ENCODE measurements at places on chromosomes 2 and 18.

- no peak for DNase-seq
Measured at GRCh38 chr2:220847589-220847988, 724.5 kb downstream of the EPHA4 start.

- no peak for DNase-seq
Measured at GRCh38 chr2:120902592-120902991, 166.9 kb downstream of the GLI2 start.

DNA sequence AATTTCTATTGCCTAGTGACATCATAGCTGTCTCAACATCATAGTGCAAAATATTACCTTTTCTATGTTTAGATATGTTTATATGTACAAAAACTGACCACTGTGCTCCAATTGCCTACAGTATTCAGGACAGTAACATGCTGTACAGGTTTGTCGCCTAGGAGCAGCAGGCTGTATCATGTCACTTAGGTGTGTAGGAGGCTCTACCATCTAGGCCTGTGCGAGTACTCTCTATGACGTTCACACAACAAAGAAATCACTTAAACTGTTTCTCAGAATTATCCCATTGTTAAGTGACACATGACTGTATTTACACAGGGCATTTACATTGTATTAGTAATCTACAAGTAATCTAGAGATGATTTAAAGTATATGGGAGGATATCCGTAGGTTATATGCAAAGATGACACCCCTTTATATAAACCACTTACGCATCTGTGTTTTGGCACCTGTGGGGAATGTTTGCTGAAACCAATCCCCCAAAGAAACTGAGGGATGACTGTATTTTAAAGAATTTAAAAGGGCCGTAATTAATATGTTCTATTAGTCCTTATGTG lies 24.7 kb downstream of the IL1R2 start:
- no peak for DNase-seq

DNA sequence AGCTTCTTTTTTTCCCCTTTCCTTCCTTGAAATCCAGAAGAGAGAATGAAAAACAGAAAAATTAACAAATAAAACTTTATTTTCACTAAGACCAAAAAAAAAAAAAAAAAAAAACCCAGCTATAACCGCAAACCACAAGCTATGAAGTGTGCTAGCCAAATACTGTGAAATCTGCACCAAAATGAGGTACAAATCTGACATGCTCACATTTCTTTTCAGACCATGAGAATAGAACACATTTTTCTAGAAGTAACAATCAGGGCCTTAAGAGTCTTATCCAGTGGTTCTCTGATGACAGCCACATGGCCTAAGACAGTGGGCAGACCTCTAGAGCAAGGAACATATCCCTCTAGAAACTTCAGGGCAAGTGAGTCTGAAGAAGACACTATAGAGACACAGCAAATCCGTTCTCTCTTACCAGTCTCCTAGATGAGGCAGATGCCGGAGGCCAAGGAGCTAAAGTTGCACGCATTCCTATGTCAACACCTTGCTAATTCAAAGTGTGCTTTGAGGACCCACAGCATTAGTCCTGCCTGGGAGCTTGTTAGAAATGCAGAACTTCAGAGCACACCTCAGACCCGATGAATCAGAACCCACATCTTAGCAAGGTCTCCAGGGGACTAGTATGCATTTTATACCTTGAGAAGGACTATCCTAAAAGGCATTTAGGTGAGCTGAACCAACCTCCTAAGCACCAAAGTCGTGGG lies 317.1 kb downstream of the MYCN start:
- DNase-seq = no peak

- DNase-seq = no peak
Measured at GRCh38 chr2:241443486-241444223, 64.7 kb downstream of the STK25 start.

- no peak for DNase-seq
Measured at GRCh38 chr2:145157036-145157675, 637.2 kb upstream of the ZEB2 start.

DNA sequence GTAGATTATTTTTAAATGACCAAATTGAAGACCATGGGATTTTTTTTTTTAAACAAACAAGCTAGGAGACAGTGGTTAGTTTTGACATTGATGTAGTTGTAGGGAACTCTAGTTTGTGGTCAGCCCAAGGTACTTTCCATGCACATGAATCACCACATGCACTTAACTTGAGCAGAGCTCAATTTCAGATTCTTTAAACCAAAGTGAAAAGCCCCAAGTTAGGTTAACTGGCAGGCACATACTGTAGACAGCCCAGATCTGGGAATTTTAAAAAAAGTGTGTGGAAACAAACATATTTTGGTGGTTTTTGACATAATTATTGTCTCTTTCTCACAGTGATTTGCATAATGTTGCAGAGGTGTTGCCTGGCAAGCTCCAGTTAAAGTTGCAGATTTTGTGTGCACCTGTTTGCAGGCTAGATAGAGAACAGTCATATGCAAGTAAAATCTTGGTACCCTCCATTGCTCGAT lies 88.4 kb downstream of the BCL2L11 start:
- DNase-seq = no peak

GRCh38 chr2:17877811-17878280 lies 621 bp upstream of the KCNS3 start:
- no peak for DNase-seq

DNA sequence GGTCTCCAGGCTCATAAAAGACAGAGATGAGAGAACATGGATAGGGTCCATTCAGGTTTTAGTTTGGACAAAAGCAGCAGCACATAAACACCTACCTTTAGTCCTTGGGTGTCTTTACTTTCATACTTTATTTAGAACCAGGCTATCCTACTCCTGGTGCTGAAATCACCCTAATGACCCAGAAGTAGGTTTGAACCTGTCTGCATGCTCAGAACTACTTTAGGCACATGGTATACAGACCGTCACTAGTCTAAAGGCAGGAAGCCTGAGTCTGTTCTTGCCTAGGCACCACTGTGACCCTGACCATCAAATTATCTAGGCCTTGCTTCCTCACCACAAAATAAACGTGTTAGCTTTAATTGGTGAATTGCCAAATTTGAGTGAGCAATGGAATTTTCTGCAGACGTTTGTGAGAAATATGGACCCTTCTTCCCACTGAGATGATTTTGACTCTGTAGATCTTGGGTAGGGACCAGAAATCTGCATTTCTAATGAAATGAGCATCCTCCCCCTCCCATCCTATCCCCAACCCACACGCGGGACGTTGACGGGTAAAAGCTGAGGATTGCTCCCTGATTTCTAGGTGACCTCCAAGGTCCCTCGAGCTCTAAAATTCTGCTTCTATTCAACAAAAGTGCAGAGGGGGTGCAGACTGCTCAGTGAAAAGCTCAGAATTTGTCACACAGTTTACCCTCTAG lies 75.1 kb downstream of the PLEKHM3 start:
- DNase-seq = no peak

DNA sequence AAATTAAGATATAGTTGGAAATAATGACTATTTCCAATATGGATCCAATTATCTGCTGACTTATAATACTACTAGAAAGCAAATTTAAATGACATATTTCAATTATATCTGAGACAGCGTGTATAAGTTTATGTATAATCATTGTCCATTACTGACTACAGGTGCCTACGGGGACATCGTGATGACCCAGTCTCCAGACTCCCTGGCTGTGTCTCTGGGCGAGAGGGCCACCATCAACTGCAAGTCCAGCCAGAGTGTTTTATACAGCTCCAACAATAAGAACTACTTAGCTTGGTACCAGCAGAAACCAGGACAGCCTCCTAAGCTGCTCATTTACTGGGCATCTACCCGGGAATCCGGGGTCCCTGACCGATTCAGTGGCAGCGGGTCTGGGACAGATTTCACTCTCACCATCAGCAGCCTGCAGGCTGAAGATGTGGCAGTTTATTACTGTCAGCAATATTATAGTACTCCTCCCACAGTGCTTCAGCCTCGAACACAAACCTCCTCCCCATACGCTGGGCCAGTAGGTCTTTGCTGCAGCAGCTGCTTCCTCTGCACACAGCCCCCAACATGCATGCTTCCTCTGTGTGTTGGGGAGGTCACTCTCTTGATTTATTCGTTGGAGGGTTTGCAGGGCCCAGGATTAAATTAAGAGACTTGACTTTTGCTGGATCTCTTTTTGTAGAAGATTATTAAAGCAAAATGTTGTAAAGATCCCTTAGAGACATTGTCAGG lies 194.4 kb downstream of the RPIA start:
- no peak for DNase-seq

DNA sequence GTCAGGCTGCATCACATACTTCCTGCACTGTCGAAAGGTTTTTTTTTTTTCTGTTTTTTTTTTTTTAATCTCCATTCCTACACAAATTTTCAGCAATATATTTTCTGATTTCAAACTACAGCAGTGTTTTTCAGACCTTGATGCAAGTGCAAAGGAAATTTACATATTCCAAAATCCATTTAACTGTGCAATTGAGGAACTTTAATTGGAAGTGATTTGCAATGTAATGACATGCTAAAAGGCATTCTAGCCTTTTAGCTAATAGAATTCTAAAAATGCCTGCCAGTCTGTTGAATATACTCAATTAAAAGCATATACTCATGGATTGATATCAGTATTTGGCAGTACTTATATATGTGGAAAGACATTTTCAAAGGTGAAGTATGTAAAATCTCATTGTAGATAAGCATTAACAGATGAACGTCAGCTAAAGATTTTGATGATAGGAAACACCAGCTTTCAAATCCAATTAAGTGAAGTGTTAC lies 210.5 kb downstream of the OTX1 start:
- DNase-seq = no peak

- DNase-seq = no peak
Measured at GRCh38 chr2:234487356-234487755, 9.5 kb downstream of the ARL4C start.
